ENCODE measurements at places on chromosomes 2 and 18. TPM values are rescaled to one million over a fixed set of nuclear protein-coding genes. Genes with fewer than 3 reads are reported as not detected.
A peak's percentile ranks its signal among the peaks of the same experiment; 100 is the strongest.

The EIF2AK2 gene
- total RNA-seq: 47.7 TPM

DNA sequence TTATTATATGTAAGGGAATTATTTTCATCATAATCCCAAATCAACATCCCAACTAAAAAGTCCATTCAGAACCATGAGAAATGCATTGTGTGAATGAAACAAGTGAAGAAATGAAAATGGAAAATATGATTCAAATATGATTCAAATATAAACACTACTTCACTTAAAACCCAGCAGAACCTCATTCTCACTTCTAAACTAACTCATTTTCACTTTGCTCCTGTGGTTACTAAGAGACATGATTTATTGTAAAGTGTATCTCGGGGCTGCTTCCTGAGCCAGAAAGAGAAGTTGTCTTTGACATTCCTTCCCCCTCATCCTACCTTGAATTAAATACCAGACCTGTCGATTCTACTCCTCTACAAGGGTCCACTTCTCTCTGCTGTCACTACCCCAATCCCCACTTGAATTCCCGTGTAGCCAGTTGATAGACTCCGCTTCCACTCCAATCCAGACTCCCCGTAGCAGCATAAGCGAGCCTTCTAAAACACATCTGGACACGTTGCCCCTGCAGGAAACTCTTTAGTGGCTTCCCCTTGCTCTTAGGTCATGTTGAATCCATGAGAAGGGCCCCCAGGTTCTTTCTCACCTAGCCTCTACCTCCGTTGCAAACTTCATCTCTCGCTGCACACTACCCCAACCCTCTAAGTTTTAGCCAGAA lies 697.0 kb upstream of the ID2 start:
- no peak for DNase-seq

DNA sequence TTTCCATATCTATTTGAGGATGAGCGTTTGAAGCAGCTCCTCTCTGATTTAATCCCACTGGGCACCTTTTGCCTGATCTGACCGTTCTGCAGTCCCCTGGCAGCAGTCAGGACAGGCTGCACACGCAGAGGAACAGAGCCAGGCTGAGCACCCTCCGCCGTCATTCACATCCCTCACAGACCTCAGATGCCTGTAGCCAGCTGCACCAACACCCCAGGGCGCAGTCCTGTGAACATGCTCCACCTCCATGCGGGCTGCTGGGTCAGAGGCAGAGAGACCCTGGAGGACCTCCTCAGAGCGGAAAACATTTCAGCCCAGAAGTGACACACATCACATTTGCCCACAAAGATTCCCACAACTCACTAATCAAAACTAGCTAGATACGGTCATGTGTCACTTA lies 146.1 kb downstream of the SEPTIN10 start:
- DNase-seq: no peak

DNA sequence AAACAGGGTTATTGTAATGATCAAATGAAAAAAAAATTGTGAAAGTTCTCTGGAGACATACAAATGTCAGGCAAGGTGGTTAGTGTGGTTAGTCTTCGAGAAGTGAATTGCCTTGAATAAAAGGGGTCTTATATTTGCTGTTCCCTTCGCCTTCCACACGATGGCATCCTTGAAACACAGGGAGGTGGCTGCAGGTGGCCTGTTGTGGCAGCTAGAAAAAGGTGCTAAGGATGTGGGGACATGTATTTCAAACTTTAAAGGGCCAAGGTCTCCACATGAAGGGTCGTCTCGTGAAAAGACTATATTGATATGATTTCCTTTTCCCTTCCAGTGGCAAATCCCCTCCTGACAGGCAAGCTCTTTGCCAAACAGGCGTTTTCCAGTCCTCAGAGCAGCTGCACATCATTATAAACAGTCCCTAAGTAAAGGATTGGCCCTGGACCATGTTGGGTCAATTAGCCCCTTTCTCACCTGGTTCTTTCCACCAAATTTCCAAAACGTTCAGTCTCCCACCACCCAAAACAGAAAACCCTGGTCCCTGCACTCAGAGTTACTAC lies 68.5 kb downstream of the COPS8 start:
- DNase-seq: peak; percentile 44

GRCh38 chr2:233124421-233125080 lies 64.4 kb downstream of the INPP5D start:
- DNase-seq: no peak

GRCh38 chr2:30666266-30666874 lies 140.9 kb downstream of the CAPN13 start:
- DNase-seq: peak; percentile 42

DNA sequence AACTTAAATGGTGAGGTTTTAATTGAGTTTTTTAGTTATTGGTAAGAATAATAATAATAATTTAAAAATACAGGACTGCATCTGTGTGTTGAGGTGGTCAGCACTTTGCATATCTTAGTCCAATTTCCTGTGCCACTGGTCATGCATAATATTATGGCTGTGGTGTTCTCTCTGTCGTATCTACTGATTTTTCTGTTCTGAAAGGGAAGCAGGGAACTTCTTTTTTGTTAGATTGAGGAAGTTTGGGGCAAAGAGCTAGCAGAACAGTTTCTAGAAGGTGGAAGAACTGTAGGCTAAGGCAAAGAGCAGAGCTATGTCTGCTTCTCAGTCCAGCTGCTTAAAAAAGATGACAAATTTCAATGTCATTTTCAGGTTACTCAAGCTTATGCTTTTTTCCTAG lies 74.3 kb downstream of the XRCC5 start:
- no peak for DNase-seq

GRCh38 chr2:100200985-100201384 lies 58.6 kb upstream of the AFF3 start:
- DNase-seq: no peak

- no peak for DNase-seq
Measured at GRCh38 chr2:54081574-54081973, 33.8 kb upstream of the ACYP2 start.

- no peak for DNase-seq
Measured at GRCh38 chr2:180559771-180560170, 420.6 kb upstream of the UBE2E3 start.

The KCNS3 gene
- 20.3 TPM for total RNA-seq

DNA sequence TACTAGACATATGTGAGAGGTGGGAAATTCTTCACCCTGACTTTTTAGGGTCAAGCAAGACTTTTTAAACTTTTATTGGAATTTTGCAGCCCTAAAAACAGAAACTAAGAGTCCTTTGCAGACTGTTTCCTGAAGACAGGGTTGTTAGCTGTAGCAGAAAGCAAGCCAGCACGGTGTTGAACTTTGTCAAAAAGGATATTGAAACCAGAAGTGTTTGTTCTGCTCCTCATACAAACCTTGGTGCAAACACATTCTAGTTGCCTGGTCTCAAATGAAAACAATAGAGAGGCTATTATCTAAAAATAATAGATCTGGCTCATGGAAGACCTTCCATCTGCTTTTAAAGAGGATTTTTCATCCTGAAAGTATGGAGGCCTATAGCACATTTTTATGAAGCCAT lies 65.8 kb upstream of the IGFBP5 start:
- no peak for DNase-seq

DNA sequence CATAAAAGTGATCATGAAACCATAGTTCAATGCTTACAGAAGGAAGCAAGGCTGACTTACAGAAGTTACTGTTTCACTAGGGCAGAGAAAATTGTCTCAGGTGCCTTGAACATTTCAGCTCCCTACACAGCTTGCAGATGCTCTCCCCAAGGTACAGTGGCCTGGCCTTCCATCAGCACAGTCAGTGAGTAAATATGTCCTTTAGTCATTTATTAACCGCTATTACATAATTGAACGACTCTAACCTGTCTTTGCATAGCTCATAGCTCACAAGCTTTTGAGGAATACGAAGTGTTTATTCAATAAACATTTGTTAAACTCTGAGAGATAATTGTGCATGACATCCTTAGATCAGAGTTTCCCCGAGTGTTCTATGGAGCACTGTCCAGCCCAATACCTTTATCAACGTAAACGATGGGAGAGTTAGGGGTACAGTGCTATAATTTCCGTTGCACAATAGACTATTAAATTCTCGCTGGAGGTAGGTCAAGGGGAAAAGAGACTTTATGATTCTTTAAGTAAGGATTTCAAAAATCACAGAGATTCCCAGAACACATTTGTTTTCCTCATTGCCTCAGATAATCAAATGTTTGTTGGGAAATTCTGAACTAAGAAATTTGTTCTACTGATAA lies 677.8 kb downstream of the TSN start:
- no peak for DNase-seq

DNA sequence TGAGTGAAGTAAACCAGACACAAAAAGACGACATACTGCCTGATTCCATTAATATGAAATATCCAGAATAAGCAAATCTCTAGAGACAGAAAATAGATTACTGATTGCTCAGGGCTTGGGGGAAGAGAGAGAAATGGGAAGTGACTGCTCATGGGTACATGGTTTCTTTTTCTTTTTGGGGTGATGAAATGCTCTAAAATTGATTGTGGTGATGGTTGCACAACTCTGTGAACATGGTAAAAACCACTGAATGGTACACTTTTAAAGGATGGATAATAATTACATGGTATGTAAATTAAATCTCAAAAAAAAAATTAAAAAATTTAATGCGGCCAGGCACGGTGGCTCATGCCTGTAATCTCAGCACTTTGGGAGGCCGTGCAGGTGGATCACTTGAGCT lies 39.3 kb downstream of the RPL31 start:
- DNase-seq: no peak

DNA sequence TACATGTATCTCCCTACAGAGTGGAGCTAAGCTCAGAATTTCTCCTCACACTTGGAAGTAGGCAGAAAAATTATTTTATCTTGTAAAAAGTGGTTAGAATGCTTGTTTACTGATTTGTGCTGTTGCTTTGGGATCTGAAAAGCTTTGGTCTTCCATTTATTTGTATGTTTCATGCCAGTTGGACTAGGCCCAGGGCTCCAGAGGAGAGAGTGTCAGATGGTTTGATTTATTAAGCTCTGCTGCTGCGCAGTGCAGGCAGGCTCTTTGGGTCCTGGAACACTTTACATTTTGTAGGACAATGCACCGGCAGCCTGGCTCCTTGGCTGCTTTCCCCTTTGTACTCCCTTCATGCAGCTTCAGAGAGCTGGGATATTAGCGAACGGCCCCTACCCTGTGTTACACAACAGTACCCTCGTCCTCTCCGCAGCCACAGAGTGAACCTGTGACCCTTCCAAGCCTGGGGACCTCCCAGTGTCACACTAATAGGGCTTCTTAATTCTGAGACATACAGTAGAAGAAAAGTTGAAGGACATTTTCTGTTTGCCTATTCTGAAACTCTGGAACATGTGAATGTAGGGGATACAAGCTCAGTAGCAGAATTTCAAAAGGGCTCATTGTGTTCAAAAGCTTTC lies 56.7 kb upstream of the EML6 start:
- no peak for DNase-seq

DNA sequence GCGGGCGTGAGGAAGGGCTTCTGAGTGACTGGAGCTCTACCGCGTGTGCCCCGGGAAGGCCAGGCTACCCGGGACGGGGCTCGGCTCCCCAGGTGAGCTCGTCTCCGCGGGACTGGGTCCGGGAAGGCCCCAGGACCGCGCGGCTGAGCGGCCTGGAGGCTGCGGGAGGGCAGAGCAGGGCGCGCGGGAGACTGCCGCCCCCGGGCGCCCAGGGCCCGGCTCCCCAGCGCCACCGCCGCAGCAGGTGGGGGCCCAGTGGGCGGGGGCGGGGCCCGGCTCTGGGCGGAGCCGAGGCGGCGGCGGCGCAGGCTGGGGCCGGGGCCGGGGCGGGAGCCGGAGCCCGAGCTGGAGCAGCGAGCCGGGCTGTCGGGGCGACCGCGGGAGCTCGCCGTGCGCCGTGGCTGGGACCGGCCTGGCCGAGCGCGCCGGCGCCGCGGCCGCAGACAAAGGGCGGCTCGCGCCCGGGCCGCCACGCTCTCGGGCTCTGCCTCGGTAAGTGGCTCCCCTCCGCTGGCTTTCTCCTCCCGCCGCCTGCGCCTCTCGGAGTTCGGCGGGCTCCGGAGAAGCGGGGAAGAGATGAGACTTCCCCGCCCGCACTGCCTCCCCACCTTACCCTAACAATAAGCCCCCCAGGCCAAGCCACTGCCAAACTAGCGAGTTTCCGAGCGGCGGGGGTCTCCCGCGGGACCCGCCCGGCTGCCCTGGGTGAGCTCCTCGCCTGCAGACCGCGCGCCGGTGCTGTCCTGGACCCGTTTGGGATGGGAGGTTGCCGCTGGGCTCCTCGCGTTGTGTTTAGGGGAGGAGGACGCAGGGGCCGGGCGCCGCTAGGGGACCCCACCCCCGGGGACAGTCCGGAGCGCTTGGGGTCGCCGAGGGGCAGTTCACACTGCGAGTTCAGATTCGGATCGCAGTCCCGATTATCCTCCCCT lies at the start of gene MAPK4:
MAPK4 (plus strand) TSS at position 336 of the 929 bp plus-strand sequence. CDS start 103,872 bp downstream, outside the sequence.
- peak; percentile 51 for DNase-seq

DNA sequence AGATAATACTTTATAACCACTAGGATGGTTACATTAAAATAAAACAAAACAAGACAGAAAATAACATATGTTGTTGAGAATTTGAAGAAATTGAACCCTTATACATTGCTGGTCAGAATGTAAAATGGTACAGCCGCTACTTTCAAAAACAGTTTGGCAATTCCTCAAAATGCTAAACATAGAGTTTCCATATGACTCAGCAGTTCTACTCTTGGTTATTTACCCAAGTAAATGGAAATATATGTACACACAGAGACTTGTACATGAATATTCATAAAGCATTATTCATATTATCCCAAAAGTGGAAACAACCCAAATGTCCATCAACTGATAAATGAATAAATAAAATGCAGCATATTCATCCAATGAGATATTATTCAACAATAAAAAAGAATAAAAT lies 92.5 kb upstream of the LRATD1 start:
- no peak for DNase-seq

The SIX3 gene
- not detected for total RNA-seq

- no peak for DNase-seq
Measured at GRCh38 chr2:69570474-69570873, 73.1 kb downstream of the AAK1 start.

The MDH1B gene
- 2.7 TPM for total RNA-seq

GRCh38 chr2:25632396-25632795 lies 41.0 kb downstream of the DTNB start:
- DNase-seq: no peak

- no peak for DNase-seq
Measured at GRCh38 chr2:7127687-7128086, 210.5 kb downstream of the RNF144A start.

The C2orf78 gene
- total RNA-seq: not detected

The PLGLB2 gene
- 0.83 TPM for total RNA-seq

- no peak for DNase-seq
Measured at GRCh38 chr2:160292225-160292624, 92.2 kb upstream of the ITGB6 start.
